ENCODE measurements at places on chromosomes 16 and 17. TPM values are rescaled to one million over a fixed set of nuclear protein-coding genes. Genes with fewer than 3 reads are reported as not detected.

The VAT1L gene
- 6.4 TPM for total RNA-seq

GRCh38 chr17:41548844-41549595 is 20.9 kb upstream of the KRT19 start:
- no peak for DNase-seq
- H3K27me3 ChIP-seq, result no peaks in the 10 kb centered on the region
- peak overlapping the region; percentile 11 for H3K4me3 ChIP-seq
- H3K36me3 ChIP-seq, result no peaks in the 10 kb centered on the region

GRCh38 chr16:3459401-3460090 is 16.1 kb downstream of the NAA60 start:
- no peaks in the 10 kb centered on the region for H3K27me3 ChIP-seq
- no peaks in the 10 kb centered on the region for H3K36me3 ChIP-seq
- H3K27ac ChIP-seq, result peak overlapping the region; percentile 88
- peaks cover 57% of the 10 kb centered on the region for H3K4me1 ChIP-seq

- H3K36me3 ChIP-seq, result no peaks in the 10 kb centered on the region
- H3K4me3 ChIP-seq, result no peak overlapping the region
- H3K4me1 ChIP-seq, result peaks cover 15% of the 10 kb centered on the region
- H3K27ac ChIP-seq, result no peak overlapping the region
- no peak for DNase-seq
These were observed 178.5 kb upstream of the CIBAR2 start for GRCh38 chr16:85290626-85291301.

DNA sequence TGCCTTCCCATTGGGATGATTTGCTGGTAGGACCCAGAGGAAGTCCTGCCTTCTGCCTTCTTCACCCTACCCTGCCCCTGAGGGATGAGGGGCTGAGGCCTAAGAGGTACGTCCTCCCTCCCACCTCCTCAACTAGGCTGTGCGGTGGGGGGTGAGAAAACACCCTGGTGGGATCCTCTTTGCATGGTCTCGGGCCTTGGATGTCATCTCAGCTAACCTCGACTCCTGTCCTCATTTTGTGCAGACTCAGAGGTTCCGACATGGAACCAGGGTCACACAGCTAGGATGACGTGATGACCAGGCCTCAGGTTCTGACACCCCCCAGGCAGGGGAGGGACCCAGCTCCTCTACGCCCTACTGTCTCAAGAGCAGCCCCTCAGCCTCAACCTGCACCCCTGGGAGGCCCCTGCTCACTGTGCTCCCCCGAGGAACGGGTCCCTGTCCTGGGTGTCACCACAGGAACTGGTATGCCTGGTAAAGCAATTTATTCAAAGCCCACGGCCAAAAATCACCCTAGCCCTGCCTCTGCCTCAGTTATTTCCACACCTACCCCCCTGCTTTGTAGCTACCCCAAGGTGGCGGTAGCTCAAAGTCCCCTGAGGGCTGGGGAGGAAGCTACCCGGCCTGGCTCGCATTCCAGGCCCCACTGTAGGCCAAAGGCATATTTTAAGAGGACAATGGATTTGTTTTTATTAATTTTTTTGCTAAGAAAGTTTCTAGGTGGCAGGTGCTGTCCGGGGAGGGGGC is 17.5 kb downstream of the UNC13D start:
- no peak for DNase-seq
- H3K4me1 ChIP-seq, result peaks cover 31% of the 10 kb centered on the region
- H3K27me3 ChIP-seq, result no peaks in the 10 kb centered on the region

The C16orf92 gene
- total RNA-seq, result not detected

- no peaks in the 10 kb centered on the region for H3K27me3 ChIP-seq
- no peak overlapping the region for H3K27ac ChIP-seq
- no peak for DNase-seq
- H3K36me3 ChIP-seq, result no peaks in the 10 kb centered on the region
These were observed 20.9 kb downstream of the IRX3 start for GRCh38 chr16:54265575-54266107.

The TAT gene
- not detected for total RNA-seq

The ACSM2A gene
- total RNA-seq, result not detected

GRCh38 chr17:1908699-1909309 is 79.0 kb downstream of the RPA1 start:
- no peaks in the 10 kb centered on the region for H3K36me3 ChIP-seq
- H3K4me3 ChIP-seq, result peak overlapping the region; percentile 14

The KRT12 gene
- total RNA-seq, result not detected

The PLA2G10 gene
- not detected for total RNA-seq

DNA sequence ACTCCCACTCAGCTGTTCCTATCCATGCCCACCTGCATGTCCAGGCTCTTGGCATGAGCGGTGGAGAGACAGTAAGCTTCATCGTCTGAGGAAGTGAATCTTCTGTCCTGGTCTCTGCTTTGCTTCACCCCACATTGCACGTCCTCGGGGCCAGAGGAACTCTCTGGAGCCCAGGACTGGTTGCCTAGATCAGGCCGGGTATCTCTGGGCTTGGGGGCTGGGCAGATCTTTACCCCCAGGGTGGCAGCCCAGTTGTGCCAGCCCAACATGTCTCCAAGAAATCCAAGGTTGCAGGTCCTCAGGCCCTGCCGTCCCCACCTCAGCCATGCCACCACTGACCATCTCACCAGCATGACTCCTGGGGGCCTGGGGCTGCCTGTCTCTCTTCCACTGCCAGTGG is 58.3 kb downstream of the BEAN1 start:
- peaks cover 12% of the 10 kb centered on the region for H3K4me1 ChIP-seq
- H3K4me3 ChIP-seq, result no peak overlapping the region
- no peaks in the 10 kb centered on the region for H3K27me3 ChIP-seq
- DNase-seq, result no peak

The SMIM22 gene
- not detected for total RNA-seq

- H3K27me3 ChIP-seq, result no peaks in the 10 kb centered on the region
- no peak overlapping the region for H3K4me3 ChIP-seq
- no peaks in the 10 kb centered on the region for H3K36me3 ChIP-seq
- no peak for DNase-seq
These were observed 52.0 kb downstream of the SREBF1 start for GRCh38 chr17:17784657-17785267.

All from vagina (tissue), 2 donors.